ENCODE measurements at places on chromosomes 7 and 10. TPM values are rescaled to one million over a fixed set of nuclear protein-coding genes. Genes with fewer than 3 reads are reported as not detected.

GRCh38 chr10:70698211-70698610 is 25.9 kb downstream of the ADAMTS14 start:
- peaks cover 12% of the 10 kb centered on the region for H3K4me1 ChIP-seq
- no peaks in the 10 kb centered on the region for H3K27me3 ChIP-seq
- no peak overlapping the region for H3K27ac ChIP-seq
- H3K4me3 ChIP-seq = no peak overlapping the region
- no peaks in the 10 kb centered on the region for H3K36me3 ChIP-seq

DNA sequence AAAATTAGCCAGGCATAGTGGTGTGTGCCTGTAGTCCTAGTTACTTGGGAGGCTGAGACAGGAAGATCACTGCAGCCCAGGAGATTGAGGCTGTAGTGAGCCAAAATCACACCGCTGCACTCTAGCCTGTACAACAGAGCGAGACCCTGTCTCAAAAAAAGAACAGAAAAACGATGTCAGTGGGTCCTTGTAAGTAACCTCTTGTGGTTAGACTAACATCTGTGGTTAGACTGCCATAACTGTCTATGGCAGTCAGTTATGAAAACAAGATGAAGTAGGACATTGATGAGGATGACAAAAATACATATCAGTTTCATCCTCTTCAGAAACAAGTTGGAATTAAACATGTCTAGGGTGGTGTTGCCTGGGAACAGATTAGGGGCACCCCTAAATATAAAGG is 53.3 kb downstream of the AKAP9 start:
- no peaks in the 10 kb centered on the region for H3K4me1 ChIP-seq
- no peak overlapping the region for H3K27ac ChIP-seq
- peaks cover 7% of the 10 kb centered on the region for H3K36me3 ChIP-seq
- no peaks in the 10 kb centered on the region for H3K27me3 ChIP-seq
- H3K4me3 ChIP-seq = no peak overlapping the region

DNA sequence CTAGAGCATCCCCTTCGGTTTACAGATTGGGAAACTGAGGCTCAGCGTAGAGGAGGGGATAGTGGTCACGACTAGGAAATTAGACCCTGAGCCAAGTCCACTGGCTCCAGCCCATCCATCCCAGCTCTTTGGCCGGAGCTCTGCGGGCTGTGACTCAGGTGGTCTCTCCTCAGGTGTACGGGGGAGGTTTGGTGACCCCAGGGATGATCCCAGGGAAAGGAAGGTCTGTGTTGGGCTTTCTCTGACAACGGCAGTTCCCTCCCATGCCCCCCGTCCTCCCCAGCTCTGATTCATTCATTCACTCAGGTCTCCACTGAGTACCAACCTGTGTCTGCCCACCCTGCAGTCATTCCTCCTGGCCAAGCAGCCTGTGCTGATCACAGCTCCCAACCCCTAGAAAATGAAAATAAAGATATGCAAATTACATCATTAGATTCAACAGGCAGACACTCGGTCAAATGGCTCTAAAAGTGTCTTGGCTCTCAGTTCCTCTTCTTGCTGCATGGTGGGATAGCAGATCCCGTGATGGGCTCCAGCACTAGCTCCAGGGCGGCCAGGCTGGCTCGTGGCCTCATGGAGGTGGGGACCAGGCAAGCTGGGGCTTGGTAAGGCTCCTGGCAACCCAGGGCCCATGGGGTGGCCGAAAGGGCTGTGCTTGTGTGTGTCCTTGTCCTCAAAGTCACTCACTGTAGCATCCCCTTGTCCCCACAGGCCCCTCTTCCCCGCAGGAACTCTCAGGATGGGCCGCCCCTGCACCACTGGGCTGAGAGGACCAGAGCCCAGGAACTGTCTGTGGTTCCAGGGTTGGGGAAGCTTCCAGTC is 37.8 kb downstream of the CLRN3 start:
- DNase-seq = no peak
- H3K27ac ChIP-seq = no peak overlapping the region
- no peaks in the 10 kb centered on the region for H3K4me1 ChIP-seq
- H3K27me3 ChIP-seq = peaks cover 17% of the 10 kb centered on the region
- H3K36me3 ChIP-seq = no peaks in the 10 kb centered on the region
- H3K4me3 ChIP-seq = no peak overlapping the region

DNA sequence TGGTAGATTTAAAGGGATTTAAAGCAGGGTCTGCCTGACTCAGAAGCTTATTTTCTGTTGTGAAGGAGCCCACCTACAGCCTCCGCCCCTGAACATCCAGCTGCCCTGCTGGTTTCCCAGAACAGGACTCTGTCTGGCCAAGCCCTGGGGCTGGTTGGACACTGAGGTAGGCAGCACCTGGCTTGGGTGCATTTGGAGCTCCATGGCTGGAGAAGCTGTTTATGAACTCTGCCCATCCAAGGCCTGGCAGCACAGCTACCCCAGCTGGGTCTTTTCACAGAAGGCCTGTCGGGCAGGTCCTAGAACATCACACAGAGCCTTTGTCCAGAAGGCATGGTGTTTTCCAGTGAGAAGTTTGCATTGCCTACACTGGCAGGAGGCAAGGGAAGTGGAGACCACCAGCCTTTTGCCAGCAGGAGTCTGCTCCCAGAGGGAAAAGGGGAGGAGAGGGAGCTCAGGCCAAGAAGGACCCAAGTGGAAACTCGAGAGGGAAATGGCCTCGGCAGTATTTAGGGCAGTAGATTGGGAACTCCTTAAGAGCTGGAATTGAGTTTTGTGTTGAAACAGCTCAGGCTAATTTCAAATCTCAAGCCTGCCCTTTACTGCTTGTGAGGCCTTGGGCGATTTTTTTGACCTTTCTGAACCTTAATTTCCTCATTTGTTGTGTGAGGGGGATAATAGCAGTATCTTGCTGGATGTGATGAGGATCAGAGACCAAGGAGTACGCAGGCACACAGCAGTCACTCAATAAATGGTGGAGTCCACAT is 12.3 kb upstream of the PDCD4 start:
- no peaks in the 10 kb centered on the region for H3K36me3 ChIP-seq
- no peaks in the 10 kb centered on the region for H3K27me3 ChIP-seq
- no peak overlapping the region for H3K27ac ChIP-seq
- DNase-seq = no peak
- H3K4me1 ChIP-seq = 0 out of 2 replicates have a peak, but pooled peaks cover 2% of the 10 kb centered on the region

Gene SPDYE8
- total RNA-seq = not detected

Gene CASP2
- 52.7 TPM for total RNA-seq

Measured in PC-9 (cell line).